ENCODE measurements at places on chromosomes 6 and 20.

GRCh38 chr6:96675597-96675996, 112.7 kb downstream of the FHL5 start:
- DNase-seq: no peak

DNA sequence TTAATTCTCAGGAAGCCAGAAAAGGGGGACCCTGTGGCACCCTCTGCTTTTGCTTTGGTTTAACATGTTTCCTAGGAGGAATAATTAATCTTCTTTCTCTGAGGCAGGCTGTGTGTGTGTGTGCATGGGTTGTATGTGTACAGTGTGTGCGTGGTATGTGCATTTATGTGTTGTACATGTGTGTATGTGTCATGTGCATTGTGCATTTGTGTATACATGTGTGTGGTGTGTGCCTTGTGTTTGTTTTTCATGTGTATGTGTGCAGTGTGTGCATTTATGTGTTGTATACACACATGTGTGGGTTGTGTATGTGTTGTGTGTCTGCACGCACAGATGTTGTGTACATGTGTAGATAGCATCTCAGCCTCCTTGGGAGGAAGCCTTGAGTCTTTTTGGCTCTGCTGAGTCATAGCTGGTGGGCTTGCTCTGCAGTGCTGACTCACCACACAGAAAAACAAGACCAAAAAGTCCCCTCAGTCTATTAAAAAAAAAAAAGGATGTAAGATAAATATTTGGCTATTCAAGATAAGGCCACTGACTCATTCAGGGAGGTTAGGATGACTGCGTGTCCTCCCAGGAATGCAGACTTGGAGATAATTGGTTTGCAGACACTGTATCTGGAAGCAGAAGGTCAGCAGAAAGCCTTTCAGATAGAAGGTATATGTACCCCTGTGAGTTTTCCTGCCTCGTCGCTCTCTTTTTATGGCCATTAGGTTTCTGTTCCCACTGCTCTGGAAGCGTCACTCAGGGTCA, 58.6 kb downstream of the SYNJ2 start:
- peak; percentile 49 for DNase-seq

GRCh38 chr6:167317172-167317571, 7.7 kb upstream of the TTLL2 start:
- no peak for DNase-seq

GRCh38 chr20:47529840-47530239, 28.2 kb downstream of the NCOA3 start:
- DNase-seq: no peak

DNA sequence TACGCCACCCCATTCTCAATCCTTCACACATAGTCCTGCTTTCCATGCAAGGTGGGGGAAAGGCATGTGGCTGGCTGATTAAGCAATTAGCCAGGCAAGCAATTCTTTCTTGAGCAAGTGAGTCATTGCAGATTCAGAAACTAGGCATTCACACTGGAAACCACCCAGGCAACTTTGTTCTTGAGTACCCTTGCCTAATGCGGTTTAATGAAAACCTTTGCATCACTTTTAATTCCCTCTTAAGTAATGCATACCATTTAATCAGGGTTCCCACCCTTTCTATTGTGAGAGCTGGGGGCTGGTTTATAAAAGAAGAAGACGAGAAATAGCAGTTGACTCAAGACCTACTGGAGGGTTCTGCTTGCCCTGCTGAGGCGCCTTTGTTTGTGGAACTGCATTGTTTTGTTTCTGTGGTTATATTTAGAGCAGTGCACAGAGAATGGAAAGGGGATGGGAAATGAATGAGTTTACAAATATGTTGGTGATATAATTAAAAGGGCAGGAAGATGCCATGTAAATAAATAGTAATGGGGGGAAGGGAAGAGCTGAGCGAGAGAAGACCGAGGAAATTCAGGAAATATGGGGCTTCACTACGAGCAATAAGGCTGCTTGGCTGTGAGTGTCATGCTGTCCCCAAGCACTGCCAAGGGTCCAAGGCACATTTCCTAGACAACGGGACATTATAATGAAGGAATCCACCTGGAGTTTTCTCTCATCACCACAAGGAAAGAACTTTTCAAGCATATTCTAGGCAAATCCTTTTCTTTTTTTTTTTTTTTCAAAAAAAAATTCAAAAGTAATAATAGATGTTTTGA, 48.8 kb upstream of the TSHZ2 start:
- DNase-seq: no peak

- no peak for DNase-seq
Observed at GRCh38 chr6:33843131-33844121, 39.6 kb upstream of the MLN start.

Measured in stimulated activated CD4-positive, alpha-beta T cell treated with anti-CD3 and anti-CD28 coated beads, Interleukin-2, amount 100 ng/mL, for 4 hours (primary cell).